ENCODE measurements at places on chromosomes 16 and 17.

GRCh38 chr16:20901436-20902112 is 1.0 kb downstream of the LYRM1 start:
- DNase-seq: no peak

- no peak for DNase-seq
Observed at GRCh38 chr17:60825351-60825750, 147.7 kb downstream of the BCAS3 start.

DNA sequence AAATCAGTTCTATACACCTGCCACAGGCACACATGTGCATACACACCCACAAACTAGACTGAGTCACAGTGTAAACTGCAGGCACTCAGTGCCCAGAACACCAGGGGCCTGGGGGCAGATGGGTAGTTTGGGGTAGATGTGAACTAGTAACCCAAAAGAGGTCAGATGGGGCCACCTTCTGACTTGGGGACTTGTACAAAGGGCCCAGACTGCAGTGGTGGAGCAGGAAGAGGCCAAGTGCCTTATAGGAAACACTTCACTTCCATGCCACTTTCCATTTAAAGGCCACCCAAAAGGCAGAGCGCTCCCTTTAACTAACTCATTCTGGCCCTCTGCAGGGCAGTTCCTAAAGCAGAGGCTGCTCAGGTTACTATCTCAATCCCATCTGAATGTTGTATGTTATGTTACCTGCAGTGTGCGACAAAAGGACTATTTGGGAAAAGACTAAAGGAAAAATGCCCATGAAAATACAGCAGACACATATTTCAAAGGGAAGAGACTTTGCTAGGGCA is 27.8 kb upstream of the ERN1 start:
- no peak for DNase-seq

DNA sequence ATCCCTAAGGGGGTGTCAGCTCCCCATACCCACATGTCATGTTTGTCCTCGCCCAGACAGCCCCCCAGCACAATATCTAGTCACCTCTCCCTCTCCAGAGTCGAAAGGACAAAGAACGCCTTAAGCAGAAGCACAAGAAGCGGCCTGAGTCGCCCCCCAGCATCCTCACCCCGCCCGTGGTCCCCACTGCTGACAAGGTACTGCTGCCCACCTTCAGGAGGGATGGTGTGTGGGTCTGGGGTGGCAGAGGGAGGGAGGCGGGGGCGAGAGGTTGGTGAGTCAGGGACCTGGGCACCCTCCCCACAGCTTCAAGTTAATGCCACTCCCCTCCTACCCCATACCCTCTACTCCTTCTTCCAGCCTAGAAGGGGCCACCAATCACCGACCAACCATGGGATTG is 7.5 kb downstream of the MLLT6 start:
- no peak for DNase-seq

DNA sequence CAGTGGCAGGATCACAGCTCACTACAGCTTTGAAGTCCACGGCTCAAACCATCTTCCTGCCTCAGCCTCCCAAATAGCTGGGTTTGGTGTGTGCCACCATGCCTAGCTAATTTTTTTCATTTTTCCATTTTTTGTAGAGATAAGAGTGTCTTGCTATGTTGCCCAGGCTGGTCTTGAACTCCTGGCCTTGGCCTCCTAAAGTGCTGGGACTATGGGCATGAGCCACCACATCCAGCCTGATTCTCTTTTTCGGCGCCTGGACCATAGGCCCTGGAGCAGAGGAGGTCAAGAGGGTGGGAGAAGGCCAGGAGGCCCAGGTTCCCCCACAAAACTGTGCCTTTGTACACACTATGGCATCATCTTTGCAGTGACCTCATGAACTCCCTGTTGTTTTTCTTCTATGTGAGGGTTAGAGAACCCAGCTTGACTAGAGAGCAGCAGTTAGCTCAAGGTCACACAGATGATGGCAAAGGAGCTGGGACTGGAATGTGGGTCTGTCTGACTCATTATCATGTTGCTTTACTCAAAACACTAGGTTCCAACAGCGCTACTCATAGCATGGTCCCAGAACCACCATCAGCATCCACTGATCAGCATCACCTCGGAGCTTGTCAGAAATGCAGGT is 16.3 kb downstream of the SCN4A start:
- no peak for DNase-seq

DNA sequence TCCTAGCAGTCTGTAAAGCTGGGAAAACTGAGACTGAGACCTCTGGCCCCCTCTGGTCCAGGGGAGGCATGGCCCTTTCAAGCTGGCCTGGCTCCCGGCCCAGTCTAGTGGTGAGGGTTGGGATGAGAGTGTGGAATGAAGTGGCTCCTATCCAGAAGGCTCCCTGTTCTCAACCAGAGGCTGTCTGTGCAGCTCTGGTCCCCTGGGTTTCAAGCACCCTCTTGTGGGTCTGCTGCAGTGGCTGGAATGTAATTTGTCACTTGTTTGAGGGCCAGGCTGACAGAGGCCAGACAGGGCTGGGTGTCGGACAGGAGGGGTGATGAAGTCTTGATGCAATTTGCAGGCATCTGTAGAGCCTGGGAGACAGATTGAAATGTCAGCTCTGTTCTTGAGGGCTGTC is 22.1 kb upstream of the PHF12 start:
- no peak for DNase-seq

DNA sequence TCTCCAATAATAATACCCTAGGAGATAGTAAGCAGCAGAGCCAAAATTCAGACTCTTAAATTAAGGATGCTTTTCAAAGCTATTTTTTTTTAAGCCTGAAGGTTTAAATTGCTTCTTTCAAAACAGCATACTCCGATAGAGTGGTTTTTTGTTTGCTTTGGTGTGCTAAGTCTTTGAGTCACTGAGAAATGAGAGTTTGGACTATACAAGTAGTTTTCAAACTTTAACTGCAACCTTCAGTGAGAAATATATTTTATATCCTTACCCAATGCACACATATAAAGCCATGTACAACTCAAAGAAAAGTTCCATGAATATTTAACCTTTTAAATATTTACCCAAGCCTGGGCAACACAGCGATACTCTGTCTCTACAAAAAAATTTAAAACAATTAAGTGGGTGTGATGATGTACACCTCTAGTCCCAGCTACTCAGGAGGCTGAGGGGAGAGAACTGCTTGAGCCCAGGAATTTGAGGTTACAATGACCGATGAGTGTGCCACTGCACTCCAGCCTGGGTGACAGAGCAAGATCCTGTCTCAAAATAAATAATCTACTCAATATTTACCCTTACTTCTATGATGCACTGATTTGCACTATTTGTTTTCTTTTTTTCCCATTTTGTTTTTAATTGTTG is 19.2 kb downstream of the DCUN1D3 start:
- DNase-seq: no peak

DNA sequence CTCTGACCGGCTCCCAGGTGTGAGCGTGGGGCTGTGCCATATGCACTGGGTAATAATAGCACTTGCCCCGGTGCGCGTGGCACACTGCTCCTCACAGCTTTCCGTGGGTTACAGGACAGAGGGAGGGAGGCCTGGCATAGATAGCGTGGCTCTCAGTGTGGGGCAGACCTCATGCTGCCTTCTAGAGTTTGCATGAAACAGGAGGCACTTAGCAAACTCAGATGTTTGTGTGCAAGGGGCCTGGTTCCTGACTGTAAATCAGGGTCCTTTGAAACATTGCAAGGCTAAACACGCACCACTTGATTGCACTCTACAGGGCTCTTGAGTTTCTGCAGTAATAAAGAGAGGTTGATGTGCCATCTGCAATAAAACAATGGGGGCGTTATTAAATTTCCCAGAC is 101.7 kb downstream of the RPTOR start:
- DNase-seq: no peak

Measured in activated T-cell treated with anti-CD3 and anti-CD28 coated beads for 1 hour (primary cell).